ENCODE measurements at places on chromosomes 5 and 9.

DNA sequence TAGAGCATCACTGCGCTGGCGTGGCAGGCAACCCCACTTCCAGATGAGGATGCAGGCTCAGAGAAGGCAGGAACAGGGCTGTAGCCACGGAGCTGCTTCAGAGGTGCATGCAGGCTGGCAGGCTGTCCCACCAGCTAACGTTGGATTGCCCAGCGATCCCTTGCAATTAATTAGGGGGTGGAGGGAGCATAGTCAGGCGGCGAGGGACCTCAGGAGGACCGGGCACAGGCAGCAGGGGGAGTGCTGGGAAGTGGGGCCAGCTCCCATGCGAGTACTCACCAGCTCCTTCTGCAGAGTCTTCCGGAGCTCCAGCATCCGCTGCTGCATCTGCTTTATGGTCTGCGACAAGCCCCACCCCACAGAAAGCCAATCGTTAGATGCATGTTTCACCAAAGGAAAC is 20.3 kb downstream of the ARPC5L start:
- no peak for DNase-seq

DNA sequence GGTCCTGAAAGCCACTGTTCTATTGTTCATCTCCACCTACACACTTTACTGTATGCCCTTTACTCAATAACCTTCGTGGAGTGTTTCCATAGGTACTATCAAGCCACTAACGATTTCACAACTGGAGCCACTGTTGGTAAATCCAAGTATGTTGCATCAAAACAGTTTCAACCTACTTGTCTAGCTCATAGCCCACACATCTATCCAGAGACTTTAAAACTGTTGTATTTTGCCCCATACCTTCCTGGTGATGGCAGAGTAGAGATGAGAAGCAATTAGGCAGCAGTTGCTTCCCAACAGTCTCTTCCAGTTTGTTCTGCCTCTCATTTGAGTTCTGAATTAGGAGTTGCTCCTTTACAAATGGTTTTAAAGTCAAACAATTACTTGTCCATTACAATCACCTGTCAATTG is 607 bp downstream of the FAXDC2 start:
- no peak for DNase-seq

DNA sequence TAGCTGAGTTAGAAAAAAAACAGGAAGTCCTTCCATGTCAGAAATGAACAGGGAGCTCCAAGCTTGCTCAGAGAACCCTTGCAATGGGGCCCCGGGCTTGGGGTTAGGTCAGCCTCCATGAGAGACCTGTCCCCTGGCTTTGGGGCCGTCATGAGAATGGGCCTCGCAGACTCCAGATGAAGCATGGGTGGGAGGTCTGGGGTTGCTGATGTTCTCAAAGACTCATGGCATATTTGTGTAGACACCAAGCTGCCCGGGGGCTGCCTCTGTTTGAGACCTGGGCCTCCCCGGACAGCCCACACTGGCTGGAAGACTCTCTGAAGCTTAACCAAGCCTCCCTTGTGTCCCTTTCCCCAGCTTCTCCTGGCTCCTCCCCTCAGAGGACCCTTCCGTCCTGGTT is 186.3 kb downstream of the IRX2 start:
- DNase-seq, result no peak

DNA sequence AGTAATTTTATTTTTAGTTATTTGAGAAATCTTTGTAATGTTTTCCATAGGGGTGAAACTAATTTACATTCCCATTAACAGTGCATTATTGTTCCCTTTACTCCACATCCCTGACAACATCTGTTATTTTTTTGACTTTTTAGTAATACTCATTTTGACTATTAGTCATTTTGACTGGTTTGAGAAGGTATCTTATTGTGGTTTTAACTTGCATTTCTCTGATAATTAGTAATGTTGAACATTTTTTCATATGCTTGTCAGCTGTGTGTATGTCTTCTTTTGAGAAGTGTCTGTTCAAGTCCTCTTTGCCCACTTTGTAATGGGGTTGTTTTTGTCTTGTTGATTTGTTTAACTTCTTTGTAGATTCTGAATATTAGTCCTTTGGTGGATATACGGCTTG is 27.5 kb downstream of the CCDC152 start:
- DNase-seq, result no peak

- no peak for DNase-seq
Measured at GRCh38 chr5:55052383-55052931, 28.4 kb downstream of the GZMK start.

DNA sequence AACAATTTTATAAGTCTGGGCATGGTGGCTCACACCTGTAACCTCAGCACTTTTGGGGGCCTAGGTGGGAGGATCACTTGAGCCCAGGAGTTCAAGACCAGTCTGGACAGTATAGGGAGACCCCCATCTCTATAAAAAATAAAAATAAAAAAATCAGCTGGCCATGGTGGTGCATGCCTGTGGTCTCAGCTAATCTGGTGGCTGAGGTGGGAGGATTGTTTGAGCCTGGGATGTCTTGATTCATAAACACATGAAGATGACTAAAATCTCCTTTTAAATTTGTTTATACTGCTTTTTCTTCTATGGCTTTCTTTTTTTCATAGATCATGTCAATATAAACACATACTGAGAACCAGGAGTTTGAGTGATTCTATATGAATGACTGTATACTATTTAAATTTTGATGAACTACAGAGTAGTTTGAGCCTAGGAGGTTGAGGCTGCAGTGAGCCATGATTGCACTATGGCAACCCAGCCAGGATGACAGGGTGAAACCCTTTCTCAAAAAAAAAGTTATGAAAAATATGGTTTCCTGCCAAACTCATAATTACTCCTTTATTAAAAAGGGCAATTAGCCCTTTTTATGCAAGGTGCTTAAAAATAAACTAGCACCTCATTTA is 14.2 kb downstream of the RIC1 start:
- no peak for DNase-seq

Data from WERI-Rb-1 (cell line).